ENCODE measurements at places on chromosomes 1 and 21.

DNA sequence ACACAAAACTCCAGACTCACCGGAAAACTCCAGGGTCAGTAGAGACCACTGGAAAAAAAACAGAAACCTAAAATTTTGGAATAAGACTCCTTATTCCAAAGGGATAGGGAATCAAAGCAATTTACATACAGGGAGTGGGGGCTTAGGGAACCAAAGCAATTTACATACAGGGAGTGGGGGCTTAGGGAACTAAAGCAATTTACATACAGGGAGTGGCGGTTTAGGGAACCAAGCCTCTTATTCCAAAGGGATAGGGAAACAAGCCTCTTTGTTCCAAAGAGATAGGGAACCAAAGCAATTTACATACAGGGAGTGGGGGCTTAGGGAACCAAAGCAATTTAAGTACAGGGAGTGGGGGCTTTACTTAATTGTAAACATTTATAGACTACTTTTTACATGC lies 28.4 kb upstream of the TTLL7 start:
- DNase-seq = no peak

DNA sequence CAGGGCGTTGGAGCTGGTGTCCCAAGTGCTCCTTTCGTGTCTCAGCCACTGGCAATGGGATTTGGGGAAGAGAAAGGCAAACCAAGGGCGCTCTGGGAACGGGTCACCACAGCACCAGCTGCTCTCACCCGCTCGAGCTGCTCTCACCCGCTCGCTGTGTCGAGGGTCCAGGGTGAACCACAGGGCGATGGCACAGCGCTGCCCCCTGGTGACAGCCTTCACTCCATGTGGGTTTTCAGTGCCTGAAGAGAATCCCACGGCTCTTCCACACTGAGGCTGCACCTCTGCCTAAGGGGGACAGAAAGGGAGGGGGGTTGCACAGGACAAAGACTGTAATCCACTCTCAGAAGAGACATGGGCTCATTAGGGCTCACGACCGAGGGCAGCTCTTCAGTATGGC lies 7.1 kb upstream of the CLDN19 start:
- no peak for DNase-seq

GRCh38 chr21:33268393-33268736 lies 2.2 kb downstream of the IL10RB start:
- DNase-seq = no peak

DNA sequence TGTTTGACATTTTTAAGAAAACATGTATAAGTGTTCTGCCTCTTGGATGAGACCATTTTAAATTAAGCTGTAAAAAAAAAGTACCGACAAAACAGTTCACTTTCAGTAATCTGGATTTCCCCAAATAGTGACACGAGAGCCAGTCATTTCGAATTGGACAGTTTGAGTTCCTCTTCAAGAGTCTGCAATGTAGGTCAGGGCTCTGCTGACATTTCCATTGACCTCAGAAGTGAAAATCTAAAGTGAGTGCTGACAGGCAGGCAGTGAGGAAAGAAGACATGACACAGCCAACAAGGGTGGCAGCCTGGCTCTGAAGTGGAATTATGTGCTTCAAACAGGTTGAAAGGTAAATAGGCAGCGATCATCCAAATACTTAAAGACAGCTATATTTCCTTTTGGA lies at the start of gene IL23R:
Gene IL23R, plus strand, starts transcription at position 259 of the 400 bp plus-strand sequence. CDS start 1,667 bp downstream, outside the sequence.
- DNase-seq = no peak

DNA sequence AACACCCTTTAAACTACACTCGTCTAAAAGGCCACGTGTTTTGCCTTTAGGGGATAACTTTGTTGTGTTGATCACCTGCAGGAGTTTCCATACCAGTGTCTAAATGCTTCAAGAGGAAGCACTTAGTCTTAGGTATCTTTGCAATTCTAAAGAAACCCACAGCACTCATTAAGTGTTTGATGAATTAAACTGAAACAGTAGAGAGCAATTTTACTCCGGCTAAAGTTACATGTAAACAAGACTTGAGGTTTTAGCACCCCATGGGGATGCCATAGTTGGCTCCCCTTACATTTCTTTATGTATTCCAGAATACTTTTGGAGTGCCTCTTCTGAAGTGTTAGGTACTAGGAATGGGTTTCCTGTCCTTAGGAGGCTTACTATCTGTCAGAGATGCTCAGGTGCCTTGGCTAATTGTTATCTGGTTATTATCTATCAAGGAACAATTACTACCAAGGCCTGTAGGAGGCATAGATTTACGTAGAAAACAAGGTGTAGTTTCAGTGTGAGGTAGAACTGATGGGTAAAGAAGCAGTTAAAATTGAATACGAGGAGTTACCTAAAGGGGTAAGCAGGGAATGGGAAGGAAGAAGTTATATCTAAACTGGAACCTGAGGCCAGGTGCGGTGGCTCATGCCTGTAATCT lies 176.8 kb upstream of the SAMSN1 start:
- no peak for DNase-seq

DNA sequence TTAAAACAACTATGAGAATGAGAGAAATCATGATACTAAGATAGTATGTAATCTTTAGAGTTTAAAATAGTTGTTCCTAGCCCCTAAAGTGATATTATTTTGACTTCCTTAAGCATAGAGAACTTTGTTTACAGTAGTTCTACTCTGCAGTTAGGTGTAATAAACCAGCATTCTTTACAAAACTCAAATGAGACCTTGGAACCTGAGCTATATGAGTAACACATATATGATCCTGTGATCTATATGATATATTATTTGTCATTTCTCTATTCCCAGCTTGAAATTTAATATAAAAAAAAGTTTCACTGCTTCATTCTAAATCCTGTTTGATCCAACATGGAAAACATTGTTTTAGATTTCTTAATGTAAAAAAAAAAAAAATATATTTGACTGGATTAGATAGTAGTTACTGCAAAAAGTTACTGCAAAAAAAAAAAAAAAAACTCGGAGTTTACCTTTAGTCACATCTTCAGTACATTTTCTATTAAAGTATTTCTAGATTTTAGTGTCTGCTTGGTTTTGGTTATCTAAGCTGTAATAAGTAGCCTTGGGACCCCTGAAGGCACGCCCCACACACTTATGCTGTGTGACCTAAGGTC lies 463.8 kb downstream of the USP25 start:
- DNase-seq = no peak

Measured in cortex of kidney (tissue), 1 donor.